Large intestine (tissue), 12 donors: ENCODE measurements at places on chromosomes 3 and 15. TPM values are rescaled to one million over a fixed set of nuclear protein-coding genes. Genes with fewer than 3 reads are reported as not detected.

DNA sequence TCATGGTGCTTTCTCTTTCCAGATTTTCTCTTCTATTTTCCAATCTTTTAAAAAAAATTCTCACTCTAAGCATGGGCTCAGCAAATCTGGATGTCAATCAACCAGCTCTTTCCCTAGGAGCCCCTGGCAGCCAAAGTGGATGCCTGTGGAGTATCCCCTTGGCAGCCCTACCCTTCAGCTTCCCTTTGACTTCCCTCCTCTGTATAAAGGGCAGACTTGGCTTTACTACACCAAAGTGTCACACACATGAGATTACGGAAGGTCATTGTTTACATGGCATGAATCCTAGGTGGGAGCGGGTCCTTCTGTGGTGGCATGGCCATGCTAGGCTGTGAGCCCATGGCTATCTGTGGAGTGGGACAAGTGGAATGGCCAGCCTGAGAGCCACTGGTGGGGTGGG lies 379.9 kb downstream of the GABRB3 start:
- no peaks in the 10 kb centered on the region for H3K4me1 ChIP-seq
- no peak for DNase-seq
- no peaks in the 10 kb centered on the region for H3K36me3 ChIP-seq
- no peaks in the 10 kb centered on the region for H3K27me3 ChIP-seq

DNA sequence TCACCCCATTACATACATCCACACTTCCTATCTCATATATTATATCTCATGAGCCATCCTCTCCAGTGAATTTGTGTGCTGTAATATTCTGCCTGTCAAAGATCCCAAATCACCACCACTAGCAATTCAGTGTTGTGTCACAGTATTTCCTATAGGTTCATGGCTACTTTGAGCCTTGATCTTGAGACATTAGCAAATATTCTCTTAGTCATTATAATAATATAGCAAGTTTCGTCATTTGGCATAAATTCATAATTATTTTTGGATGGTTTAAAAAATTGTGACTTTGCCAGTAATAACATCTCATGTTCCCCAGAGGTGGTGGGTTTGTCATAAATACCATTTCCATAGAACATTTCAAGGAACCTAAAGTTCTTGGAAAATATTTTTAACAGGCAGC lies 47.7 kb downstream of the CMSS1 start:
- no peak for DNase-seq
- H3K36me3 ChIP-seq = peaks cover 28% of the 10 kb centered on the region
- no peaks in the 10 kb centered on the region for H3K27me3 ChIP-seq

- H3K27ac ChIP-seq = no peak overlapping the region
- H3K4me1 ChIP-seq = peaks cover 4% of the 10 kb centered on the region
- H3K36me3 ChIP-seq = no peaks in the 10 kb centered on the region
- no peak for DNase-seq
- H3K27me3 ChIP-seq = peaks cover 29% of the 10 kb centered on the region
Measured at GRCh38 chr15:34581043-34581365, 2.4 kb downstream of the GOLGA8B start.

DNA sequence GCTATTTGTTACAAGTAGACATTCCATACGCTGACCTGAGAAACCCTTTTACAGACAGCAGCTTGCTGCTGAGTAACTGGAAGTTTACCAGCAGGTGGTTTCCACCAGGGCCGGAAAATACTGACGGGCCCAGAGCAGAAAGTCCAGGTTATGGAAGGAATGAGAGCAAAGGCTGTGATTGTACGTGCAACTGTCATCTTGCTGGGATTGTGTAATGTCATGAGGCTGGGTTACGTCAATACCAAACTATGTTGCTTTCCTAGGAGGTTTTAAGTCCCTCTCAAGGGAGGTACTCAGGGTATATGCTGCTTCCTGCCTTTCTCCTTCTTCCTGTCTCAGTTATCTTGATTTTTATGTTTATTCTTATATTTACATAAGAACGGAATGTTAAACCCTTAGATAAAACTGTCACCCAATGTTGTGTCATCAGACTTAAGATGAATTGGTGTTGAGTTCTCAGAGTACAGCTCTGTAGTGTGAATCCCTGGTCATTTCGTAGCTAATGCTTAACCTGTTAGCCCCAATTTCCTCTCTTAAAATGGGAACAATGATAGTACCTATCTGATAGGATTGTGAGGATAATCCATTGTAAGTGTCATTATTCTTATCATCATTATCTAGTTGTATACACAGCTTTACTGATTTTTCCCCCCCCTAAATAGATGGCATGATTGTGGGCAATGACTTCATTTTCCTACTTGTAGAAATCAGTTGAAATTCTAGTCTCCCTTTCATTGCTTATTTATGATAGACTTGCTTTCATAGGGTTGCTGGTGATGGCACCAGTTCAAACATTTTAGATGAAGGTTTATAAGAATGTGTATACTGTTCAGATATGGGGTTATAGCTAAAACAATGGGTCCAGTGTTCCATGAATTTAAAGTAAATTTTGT lies 101.4 kb downstream of the FNDC3B start:
- H3K36me3 ChIP-seq = peaks cover 6% of the 10 kb centered on the region
- H3K27me3 ChIP-seq = no peaks in the 10 kb centered on the region
- peak; percentile 99 for DNase-seq
- no peak overlapping the region for H3K4me3 ChIP-seq

DNA sequence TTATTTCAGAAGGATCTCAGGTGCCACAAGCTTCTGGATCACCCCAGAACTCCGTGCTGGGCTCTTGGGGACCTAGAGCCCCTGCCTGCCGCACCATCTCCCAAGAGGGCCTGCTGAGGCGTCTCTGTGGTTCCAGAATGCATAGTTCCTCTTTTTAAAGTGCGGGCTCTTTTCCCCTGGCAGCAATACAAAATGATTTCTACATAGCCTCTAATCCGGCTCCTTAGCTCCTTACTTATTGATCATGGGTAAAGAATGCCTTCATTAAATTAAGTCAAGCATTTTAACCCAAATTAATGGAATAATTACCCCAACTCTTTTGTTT lies 121.9 kb downstream of the ATP10A start:
- no peaks in the 10 kb centered on the region for H3K4me1 ChIP-seq
- no peak overlapping the region for H3K4me3 ChIP-seq
- H3K36me3 ChIP-seq = no peaks in the 10 kb centered on the region
- no peak for DNase-seq
- H3K27me3 ChIP-seq = peaks cover 4% of the 10 kb centered on the region

DNA sequence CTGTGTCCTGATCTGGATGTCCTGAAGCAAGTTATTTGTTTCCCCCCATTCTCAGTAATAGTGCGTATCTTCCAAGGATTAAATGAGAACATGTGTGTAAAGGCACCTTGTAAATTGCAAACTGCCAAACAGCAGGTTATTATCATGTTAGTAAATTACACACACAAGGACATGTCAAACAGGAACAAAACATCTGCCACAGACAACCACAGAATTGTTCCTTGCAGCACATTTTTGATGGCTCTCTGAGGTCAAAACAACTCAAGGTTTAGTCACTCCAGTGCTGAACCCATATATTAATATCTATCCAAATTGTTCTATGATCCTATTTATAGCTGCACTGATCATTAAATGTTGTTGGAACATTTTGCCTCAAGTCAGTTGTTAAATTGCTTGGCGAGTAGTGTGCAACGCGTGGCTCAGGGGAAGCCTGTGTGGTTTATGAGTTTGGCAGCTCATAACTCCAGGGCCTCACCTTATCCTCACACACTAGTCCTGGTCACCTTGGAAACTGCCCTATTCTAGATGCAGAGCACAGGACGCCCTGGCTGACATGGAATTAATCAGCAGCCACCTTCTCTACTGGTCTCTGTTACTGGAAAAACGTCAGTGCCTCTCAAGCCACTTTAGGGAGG lies 46.3 kb upstream of the CDV3 start:
- no peak for DNase-seq
- no peaks in the 10 kb centered on the region for H3K36me3 ChIP-seq
- H3K4me3 ChIP-seq = no peak overlapping the region
- H3K27ac ChIP-seq = no peak overlapping the region

DNA sequence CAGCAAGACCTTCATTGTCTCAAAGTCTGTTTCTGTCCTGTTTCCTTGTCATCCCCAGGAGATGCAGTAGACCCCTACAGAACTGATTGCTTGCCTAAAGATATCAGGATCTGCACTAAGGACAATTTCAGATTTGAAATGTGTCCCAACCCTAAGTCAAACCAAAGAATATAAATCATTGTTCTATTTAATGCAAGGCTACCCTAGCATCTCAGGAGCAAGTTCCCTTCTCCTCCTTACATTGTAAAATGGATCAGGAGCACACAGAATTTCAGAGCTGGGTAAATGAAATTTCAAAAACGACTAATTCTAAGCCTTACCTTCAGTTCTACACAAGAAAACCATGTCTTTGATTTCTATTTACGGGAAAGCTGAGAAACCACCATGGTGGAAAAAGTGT lies 360.9 kb upstream of the KCNH8 start:
- H3K36me3 ChIP-seq = no peaks in the 10 kb centered on the region
- no peaks in the 10 kb centered on the region for H3K27me3 ChIP-seq
- H3K4me1 ChIP-seq = no peaks in the 10 kb centered on the region
- H3K27ac ChIP-seq = no peak overlapping the region
- no peak overlapping the region for H3K4me3 ChIP-seq

DNA sequence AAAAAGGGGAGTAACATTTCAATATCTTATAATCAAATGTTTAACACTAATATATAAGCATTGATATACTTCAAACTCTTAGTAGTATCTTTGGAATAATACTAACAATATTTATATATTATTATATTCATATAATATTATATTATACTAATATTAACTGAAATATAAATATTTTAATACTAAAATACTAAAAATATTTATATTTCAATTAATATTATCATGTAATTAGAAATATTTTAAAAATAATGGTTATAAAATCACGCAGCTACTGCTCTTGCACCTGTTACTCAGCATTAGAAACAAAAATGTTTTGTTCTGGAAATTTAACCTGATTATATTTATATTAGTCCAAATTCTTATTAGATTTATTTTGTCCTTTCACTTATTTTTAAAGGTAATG lies 12.6 kb upstream of the ATP8B4 start:
- no peak overlapping the region for H3K4me3 ChIP-seq
- no peaks in the 10 kb centered on the region for H3K27me3 ChIP-seq
- no peak for DNase-seq
- H3K4me1 ChIP-seq = no peaks in the 10 kb centered on the region
- H3K36me3 ChIP-seq = no peaks in the 10 kb centered on the region
- H3K27ac ChIP-seq = no peak overlapping the region

DNA sequence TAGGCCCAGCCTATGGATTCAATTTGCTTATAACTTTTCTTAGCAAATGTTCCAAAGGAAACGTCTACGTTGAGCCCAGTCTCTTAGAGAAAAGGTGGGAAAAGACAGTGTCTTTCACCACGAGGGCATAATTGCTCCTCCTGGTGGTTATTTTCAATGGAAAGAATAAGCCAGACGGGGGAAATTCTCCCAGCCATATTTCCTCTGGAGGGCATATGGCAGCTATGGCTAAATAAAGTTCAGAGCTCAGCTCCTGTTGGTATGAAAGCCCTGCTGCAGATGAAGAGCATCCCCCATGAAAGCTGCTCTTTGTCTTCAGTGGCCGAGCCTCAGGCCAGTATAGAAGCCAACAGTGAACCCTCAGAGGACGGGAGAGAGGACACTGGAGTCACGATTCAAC lies 297.9 kb downstream of the RYR3 start:
- H3K27me3 ChIP-seq = no peaks in the 10 kb centered on the region
- no peak overlapping the region for H3K27ac ChIP-seq
- no peak for DNase-seq

DNA sequence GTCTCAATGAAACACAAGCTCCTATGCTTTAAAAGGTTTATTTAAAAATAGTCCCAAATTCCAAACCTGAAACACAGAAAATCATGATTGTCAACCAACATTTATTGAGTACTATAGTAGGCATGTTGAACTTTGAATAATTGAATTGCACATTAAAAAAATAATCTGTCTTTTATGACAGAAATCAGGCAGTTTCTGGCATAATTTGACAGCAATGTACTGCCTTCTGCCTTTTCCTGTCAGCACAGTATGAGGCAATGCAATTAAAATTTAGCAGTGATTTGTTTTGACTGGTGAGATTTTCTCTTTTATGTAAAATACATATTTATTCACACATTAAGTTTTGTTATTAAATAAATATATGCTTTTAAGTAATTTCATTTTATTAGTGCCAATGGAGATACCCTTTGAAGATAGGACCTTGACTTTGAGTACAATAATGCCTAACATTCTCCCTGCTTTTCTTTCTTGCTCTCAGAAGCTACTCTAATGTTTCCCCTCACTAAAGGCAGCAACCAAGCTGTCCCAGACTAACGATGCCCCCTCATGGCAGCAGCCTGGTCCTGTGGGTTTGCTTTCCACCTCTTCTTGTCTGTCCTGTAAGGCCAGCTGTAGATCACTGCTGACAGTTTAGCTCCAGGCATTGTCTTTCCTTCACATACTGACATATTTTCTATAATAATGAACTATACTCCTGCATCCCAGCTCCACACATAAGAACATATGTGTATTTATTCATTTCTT lies 346.7 kb downstream of the IL20RB start:
- no peak overlapping the region for H3K4me3 ChIP-seq
- no peak for DNase-seq
- no peak overlapping the region for H3K27ac ChIP-seq
- H3K27me3 ChIP-seq = no peaks in the 10 kb centered on the region
- H3K36me3 ChIP-seq = no peaks in the 10 kb centered on the region
- no peaks in the 10 kb centered on the region for H3K4me1 ChIP-seq

- no peak overlapping the region for H3K27ac ChIP-seq
- DNase-seq = no peak
- no peaks in the 10 kb centered on the region for H3K36me3 ChIP-seq
- H3K4me3 ChIP-seq = no peak overlapping the region
Measured at GRCh38 chr3:127714866-127715265, 42.1 kb downstream of the ABTB1 start.

Gene DLL4
- polyA plus RNA-seq = 12.3 TPM

Gene RBMS3
- 10.8 TPM for polyA plus RNA-seq

Gene FSD2
- 0.07 TPM for polyA plus RNA-seq

Gene SLC28A1
- 33.1 TPM for polyA plus RNA-seq
